ENCODE measurements at places on chromosomes 3 and 15.
A peak's percentile ranks its signal among the peaks of the same experiment; 100 is the strongest.

DNA sequence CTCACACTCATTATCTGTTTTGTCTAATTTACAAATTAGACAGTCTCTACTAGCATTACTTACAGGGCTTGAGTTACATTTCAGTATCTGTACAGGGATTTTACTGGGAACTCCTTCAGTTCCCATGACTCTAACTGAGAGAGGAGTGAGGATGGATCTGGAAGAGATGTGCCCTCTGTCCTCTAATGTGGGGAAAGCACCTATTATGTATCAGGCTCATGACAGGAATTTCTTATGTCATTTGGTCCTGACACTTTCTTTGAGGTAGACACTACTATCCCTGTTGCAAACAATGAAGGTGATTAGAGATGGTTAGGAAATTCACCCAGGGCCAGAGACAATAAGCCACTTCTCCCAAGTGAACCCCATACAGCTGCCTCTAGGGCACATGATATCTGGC, 10.9 kb upstream of the NCKIPSD start:
- no peaks in the 10 kb centered on the region for H3K27me3 ChIP-seq
- no peak overlapping the region for H3K4me3 ChIP-seq
- H3K36me3 ChIP-seq, result peaks cover 25% of the 10 kb centered on the region

DNA sequence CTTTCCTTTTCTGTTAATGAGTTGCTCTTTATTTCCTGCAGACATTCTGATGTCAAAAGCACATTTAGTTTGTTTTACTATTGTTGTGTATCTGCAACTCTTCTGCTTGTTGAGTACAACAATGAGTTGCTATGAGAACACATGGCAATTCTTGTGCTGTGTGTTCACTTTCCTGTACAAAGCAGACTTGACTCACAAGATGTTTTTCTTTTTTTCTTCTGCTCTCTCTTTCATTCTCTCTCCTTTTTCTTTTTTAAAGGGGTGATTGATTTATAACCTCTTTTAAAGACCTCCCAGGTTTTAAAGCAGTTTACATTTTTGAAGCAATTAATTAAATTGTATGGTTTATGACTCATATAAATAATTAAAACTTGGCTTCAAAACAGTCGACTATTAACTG, 31.6 kb upstream of the ABHD10 start:
- H3K4me3 ChIP-seq, result no peak overlapping the region
- no peaks in the 10 kb centered on the region for H3K4me1 ChIP-seq
- H3K27me3 ChIP-seq, result no peaks in the 10 kb centered on the region
- DNase-seq, result no peak
- H3K36me3 ChIP-seq, result no peaks in the 10 kb centered on the region
- H3K27ac ChIP-seq, result no peak overlapping the region

GRCh38 chr3:13007251-13007941, 65.8 kb downstream of the IQSEC1 start:
- H3K36me3 ChIP-seq, result no peaks in the 10 kb centered on the region
- no peaks in the 10 kb centered on the region for H3K27me3 ChIP-seq
- DNase-seq, result no peak
- no peak overlapping the region for H3K4me3 ChIP-seq

DNA sequence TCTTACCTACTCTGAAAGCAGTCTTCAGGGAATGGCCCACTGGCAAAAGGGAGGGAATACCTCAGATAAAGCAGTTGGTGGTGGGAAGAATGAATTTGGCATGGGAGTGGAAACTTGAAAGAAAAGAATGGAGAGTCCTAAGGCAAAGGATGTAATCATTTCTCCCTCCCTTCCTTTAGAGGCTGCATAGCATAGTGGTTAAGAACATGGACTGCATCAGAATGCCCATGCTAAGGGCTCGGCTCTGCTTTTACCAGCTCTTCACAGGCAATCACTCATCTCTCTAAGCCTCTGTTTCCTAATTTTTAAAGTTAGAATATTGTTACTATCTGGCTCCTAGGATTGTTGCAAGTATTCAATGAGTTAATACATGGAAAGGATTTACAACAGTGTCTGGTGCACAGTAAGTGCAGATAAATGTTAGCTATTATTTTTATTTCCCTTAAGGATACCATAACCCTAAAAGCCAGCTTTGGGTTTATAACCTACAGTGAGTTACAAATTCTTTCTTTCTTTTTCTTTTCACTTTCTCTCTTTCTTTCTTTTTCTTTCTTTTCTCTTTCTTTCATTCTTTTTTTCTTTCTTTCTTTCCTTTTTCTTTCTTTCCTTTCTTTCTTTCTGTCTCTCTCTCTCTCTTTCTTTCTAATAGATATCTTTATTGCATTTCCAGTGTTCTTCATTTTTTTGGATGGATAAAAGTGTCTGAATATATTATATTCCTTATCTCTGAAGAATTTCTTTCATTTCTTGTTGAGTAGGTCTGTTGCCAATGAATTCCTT, 23.6 kb downstream of the VEPH1 start:
- no peak for DNase-seq
- no peaks in the 10 kb centered on the region for H3K4me1 ChIP-seq
- no peaks in the 10 kb centered on the region for H3K27me3 ChIP-seq
- no peak overlapping the region for H3K4me3 ChIP-seq
- no peak overlapping the region for H3K27ac ChIP-seq

DNA sequence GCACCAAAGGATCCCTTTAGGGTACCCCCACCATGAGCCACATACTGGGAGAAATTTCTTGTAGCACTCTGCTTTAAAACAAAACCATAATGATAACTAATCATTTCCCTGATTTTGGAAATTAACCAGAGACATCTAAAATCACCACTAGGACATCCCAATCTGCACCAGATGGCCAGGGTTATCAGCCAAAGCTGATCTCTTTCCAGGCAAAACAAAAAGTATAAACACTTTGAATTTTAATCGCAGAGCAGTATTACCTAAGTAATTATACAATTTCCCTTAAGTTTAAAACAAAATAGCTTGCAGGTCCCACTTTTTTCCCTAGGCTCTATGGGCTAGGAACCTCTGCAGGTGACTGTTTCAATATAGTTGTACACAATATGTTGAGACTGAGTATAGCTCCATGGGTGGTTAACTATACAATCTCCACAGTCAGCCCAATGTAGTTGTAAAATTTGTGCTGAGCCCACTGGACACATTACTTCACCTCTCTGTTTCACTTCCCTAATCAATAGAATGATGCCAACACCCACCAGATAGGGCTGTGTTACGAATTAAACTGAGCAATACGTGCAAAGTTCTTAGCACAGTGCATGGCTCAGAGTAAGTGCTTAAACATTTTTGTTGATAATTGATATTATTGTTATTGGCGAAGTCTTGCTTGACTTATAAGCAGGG, 629 bp upstream of the NOX5 start:
- no peak overlapping the region for H3K27ac ChIP-seq
- no peak for DNase-seq
- H3K36me3 ChIP-seq, result no peaks in the 10 kb centered on the region
- no peak overlapping the region for H3K4me3 ChIP-seq
- H3K4me1 ChIP-seq, result no peaks in the 10 kb centered on the region

DNA sequence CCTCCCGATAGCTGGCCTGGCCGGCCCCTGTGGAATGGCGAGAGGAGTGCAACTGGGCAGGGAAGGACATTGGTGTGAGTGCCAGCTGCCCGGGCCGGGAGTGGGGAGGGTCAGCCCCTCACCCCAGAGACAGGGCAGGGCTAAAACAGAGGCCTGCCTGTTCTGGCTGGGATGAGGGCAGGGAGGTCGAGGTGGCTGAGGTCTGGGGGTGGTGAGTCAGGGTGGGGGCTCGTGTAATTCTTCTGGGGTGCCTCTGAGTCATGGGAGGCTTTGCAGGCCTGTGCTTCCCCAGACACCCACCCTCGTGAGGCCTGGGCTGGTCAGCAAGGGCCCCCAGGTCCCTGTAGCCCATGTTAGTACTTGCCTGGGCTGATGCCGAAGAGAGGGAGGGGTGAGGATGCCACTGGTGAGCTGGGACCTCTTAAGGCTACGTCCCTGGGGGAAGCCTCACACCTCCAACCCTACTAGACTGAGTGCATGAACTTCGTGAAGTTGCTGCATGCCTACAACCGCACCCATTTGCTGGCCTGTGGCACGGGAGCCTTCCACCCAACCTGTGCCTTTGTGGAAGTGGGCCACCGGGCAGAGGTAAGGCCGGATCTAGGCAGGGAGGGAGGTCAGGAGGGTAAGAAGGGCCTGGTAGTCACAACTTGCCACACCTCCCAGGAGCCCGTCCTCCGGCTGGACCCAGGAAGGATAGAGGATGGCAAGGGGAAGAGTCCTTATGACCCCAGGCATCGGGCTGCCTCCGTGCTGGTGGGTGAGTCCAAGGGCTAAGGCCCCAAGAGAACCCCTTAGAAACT, 1.7 kb downstream of the SEMA3B start:
- H3K27me3 ChIP-seq, result peaks cover 12% of the 10 kb centered on the region
- H3K27ac ChIP-seq, result no peak overlapping the region
- peaks cover 25% of the 10 kb centered on the region for H3K4me1 ChIP-seq
- H3K36me3 ChIP-seq, result no peaks in the 10 kb centered on the region
- DNase-seq, result no peak

DNA sequence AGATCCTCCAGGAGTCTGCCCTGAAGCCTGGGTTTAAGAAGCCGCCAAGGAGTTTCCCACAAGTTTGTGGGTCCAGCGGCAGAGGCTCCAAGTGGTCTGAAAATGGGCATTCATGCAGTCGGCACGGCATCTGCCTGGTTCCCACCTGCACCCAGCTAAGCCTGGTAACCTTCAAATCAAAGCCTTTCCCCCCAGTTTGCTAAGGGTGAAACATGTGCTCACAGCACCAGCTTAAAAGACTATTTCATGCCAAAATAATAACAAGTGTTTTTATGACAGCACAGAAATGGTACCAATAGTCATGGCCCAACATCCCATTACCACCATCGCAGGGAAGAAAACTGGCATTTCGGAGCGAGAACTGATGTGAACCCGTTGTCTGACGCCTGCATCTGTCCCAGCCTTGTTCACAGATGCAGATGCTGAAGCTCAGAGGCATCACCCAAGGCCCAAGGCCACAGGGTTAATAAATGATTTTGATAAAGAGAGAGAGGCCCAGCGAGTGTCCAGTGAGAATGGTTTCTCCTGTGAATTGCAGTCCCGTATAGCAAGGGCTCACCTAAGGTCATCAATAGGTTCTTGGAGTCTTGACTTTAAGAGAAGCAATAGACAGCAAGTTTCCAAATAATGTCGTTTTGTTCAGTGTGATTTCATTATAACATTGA, 188.0 kb upstream of the TPM1 start:
- DNase-seq, result no peak
- H3K4me1 ChIP-seq, result peaks cover 15% of the 10 kb centered on the region
- H3K27ac ChIP-seq, result no peak overlapping the region
- no peak overlapping the region for H3K4me3 ChIP-seq
- no peaks in the 10 kb centered on the region for H3K36me3 ChIP-seq

- no peak overlapping the region for H3K4me3 ChIP-seq
- H3K36me3 ChIP-seq, result no peaks in the 10 kb centered on the region
- no peaks in the 10 kb centered on the region for H3K4me1 ChIP-seq
- DNase-seq, result no peak
- H3K27me3 ChIP-seq, result no peaks in the 10 kb centered on the region
- no peak overlapping the region for H3K27ac ChIP-seq
Observed at GRCh38 chr15:94791510-94791909, 560.1 kb downstream of the MCTP2 start.

- no peak overlapping the region for H3K27ac ChIP-seq
- no peaks in the 10 kb centered on the region for H3K4me1 ChIP-seq
- no peak overlapping the region for H3K4me3 ChIP-seq
- H3K27me3 ChIP-seq, result no peaks in the 10 kb centered on the region
Observed at GRCh38 chr3:121096953-121097352, 188.9 kb downstream of the STXBP5L start.

DNA sequence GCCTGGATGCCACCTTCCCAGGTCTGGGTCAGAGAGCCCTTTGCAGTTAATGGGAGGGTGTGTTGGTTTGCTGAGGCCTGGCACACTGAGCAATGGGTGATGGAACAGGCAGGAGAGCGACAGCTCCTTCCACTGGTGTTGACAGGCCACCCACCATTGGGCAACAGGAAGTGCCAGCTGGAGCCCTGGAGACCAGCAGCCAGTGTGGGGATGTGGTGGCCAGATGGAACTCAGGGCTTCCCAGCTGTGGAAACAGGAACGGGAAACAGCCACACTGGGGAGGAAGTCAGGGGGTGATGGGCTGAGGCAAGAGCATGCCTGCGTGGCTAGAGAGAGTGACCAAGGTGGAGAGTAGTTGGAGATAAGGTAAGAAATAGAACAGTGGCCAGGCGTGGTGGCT, 9.3 kb downstream of the PSTPIP1 start:
- no peaks in the 10 kb centered on the region for H3K4me1 ChIP-seq
- H3K36me3 ChIP-seq, result no peaks in the 10 kb centered on the region
- DNase-seq, result no peak

DNA sequence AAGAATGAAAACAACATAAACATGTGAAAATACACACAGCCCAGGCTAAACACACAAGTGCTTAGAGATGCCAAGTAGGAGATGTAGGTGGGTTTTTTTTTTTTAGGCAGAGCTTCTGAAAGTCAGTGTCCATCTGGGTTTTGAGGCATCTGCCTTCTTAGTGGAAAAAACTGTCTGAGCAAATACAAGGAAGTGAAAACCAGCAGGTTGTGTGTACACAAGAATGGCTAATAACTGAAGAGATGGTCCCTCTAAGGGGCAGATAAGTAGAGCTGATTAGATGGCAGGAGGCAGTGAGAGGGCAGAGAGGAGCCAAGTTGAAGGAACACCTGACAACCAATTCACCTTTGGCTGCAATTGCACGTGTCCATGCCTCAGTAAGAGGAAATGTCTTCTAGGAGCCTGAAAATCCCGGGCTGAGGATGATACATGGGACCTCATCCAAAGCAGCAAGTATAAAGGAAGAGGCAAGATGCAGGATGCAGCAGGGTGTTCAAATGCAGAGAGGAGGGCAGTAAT, 34.9 kb downstream of the CYP19A1 start:
- H3K27me3 ChIP-seq, result no peaks in the 10 kb centered on the region
- no peak overlapping the region for H3K4me3 ChIP-seq
- DNase-seq, result no peak
- no peak overlapping the region for H3K27ac ChIP-seq
- H3K4me1 ChIP-seq, result no peaks in the 10 kb centered on the region

- no peaks in the 10 kb centered on the region for H3K27me3 ChIP-seq
- no peak overlapping the region for H3K4me3 ChIP-seq
- H3K4me1 ChIP-seq, result peaks cover 2% of the 10 kb centered on the region
- peaks cover 9% of the 10 kb centered on the region for H3K36me3 ChIP-seq
Observed at GRCh38 chr3:101848326-101848725, 988 bp upstream of the NFKBIZ start.

DNA sequence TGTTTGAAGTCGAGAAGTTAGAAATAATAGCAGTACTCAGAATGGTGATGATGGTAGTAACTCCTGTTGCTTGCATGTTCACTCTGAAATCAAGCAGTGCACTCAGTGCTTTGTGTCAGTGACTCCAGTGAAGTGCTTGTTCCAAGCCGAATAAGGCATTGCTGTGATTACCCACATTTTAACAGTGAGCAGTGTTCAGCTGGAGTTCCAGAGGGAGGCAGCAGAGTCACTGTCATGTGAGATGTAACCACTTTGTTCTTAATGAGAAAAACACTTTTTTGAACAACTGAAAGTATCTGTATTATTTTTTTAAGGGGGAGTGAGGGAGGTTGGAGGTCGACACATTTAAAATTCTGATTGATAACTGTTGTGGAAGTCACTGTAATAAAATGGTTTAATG, 3.7 kb downstream of the MDFIC2 start:
- no peak overlapping the region for H3K27ac ChIP-seq
- no peak overlapping the region for H3K4me3 ChIP-seq
- H3K27me3 ChIP-seq, result no peaks in the 10 kb centered on the region
- H3K36me3 ChIP-seq, result no peaks in the 10 kb centered on the region
- DNase-seq, result peak; percentile 25
- H3K4me1 ChIP-seq, result 0 out of 2 replicates have a peak, but pooled peaks cover 3% of the 10 kb centered on the region
